ENCODE measurements at places on chromosomes 3 and 15.

GRCh38 chr3:11591391-11592282 lies 52.1 kb downstream of the VGLL4 start:
- DNase-seq: no peak

DNA sequence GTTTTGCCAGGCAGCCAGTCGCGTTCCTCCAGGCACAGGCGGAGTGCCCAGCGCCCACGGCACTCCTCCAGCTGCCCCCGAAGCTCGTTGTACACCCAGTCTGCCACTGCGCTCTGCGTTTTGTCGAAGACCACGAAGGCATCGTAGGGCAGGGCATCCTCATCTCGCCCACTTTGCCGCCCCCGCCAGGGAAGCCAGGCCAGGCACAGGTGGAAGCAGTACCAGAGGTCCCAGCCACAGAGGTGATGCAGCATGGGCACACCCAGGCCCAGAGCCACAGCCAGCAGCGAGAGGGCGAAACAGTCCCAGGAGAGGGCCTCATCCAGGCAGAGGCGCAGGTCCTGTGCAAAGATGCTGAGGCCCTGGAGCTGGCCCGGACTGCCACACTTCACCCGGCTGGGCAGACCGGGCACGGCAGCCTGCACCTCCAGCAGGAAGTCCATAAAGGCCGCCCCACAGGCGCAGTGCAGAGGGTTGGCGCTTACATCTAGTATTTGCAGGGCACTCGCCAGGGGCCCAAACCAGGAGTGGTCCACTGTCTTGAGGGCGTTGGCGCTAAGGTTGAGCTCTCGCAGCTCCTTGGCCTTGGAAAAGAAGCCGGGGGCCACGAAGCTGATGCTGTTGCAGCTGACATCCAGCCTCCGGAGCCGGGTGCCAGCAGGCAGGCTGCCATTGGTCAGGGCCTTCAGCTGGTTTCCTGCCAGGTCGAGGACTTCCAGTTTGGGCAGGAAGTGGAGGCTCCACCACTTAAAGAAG lies 3.7 kb downstream of the TLR9 start:
- peak; percentile 82 for DNase-seq

- DNase-seq: no peak
Observed at GRCh38 chr3:177367788-177368187, 170.5 kb upstream of the TBL1XR1 start.

- no peak for DNase-seq
Observed at GRCh38 chr15:97679106-97679688, 281.3 kb upstream of the ARRDC4 start.

- DNase-seq: no peak
Observed at GRCh38 chr15:69194025-69194827, 33.8 kb downstream of the GLCE start.

DNA sequence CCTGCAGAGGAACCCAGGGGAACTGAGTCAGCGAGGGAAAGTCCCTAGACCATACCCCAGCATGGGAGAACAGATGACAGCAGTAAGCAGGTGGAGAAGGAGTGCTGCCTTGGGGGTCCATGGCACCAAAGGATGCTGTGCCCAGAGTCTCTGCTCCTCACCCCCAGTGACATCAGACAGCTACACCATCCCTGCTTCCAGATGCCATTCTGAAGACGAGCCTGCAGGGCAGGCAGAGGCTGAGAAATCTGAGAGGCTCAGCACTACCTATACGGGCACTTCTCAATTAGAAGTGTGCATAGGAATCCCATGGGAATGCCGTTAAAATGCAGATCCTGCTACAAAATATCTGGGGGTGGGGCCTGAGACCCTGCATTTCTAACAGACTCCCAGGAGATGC lies 211.3 kb upstream of the NSMCE3 start:
- no peak for DNase-seq

DNA sequence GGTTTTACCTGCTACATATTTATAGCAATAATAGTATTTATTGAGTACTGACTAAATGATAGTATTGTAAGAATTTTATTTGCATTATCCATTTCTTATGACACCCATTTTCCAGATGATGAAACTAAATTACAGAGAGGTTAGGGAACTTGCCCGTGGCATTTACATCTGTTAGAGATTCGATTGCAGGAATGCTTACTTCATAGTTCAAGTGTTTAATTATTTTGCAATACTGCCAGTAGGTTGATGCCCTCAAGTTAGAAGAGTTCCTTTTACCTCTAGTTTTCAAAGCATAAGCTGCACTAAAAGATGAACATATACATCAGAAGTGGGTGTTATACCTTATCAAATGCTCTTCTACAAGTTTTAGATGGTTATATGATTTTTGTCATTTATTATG lies 362.8 kb upstream of the RGMA start:
- DNase-seq: no peak

- peak; percentile 45 for DNase-seq
Observed at GRCh38 chr3:113606539-113607218, 74.3 kb downstream of the SIDT1 start.

GRCh38 chr15:47294765-47295259 lies 422.5 kb upstream of the SEMA6D start:
- DNase-seq: no peak

GRCh38 chr3:67045711-67046465 lies 47.8 kb downstream of the KBTBD8 start:
- DNase-seq: no peak

- no peak for DNase-seq
Observed at GRCh38 chr3:192825216-192825615, 92.4 kb downstream of the MB21D2 start.

DNA sequence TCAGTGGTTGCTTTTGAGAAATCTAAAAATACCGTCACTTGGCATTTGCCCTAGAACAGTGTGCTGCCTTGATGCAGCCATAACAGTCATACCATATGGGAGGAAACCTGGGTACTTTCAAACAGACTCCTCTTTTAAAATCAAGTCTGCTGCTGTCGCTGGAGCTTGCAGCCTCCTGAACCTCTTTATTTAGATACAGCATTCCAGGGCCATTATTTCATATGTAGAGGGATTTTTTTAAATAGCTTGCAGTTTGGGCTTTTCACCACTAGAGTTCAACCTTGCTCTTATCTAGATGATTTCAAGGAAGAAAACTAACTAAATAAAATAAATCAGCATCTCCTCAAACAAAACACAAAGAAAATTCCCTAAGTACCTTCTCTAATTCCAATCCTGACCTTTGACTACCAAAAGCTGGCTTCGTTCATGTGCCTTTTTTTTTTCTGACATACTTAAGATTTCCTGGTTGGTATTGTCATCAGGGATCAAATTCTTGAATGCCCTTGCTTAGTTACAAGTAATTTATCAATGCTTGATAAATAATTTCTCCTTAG lies 111.6 kb downstream of the KBTBD8 start:
- no peak for DNase-seq

GRCh38 chr3:10330319-10330718 lies 9.4 kb upstream of the SEC13 start:
- DNase-seq: no peak

GRCh38 chr3:146975032-146975431 lies 369.9 kb upstream of the PLSCR5 start:
- DNase-seq: no peak

DNA sequence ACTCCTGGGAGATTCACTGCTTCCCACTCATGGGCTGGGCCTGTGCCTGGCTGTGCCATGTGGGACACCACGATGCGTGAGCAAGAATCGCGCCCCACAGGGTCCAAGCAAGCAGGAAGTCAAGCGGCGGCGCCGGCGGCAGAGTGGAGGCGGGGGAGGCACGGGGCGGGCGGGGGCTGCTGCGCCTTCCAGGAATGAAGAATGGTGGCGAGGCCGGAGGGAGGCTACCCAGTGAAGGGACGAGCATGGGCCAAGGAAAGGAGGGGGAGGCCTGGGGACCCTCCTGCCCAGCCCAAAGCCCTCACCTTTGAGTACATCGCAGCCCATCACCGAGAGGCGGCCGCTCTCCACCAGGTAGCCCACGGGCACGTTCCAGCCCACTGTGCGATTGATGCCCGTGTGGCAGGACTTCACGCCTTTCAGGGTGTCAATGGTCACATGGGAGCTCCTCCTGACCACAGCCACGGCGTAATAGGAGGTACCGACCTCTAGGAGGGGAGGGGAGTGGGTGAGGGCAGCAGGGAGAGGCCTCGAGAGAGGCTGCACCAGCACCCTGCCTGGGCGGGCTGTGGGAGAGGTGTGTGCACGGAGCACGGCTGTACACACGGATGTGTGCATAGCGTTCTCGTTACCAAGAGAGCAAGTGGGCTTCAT lies 5.5 kb downstream of the MELTF start:
- no peak for DNase-seq

DNA sequence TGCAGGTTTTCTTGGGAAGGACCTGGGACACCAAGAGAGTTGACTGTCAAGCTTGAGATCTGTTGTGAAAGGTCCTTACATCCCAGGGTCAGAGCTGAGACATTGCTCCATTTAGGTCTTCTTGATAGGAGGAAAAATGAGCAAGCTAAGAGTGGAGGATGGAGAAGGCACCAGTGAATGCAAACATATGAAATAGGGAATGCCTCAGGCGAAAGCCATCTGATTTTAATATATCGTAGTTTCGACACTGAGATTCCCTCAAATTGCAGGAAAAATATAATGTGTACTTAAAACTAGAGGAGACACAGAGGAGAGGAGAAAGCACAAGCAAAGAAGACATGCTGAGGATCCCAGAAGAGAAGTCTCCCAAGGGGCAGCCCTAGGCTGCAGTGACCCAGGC lies 85.5 kb downstream of the TM4SF4 start:
- no peak for DNase-seq

DNA sequence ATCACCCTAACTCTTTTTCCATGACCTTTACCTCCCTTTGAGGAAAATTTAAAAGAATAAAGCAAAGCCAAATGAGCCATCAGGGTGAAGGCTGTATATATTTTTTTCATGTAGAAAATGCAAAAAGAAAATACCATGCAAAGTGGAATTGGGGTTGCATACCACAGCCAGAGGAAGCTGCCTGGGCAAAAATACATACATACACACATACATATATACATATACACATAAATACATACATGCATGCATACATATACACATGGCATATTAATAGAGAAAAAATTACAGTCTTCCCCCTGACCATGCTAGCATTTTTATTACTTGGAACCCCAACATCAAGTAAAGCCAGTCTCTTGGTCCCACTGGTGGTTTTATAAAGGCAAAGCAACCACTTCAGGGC lies 63.7 kb upstream of the TMCO5A start:
- no peak for DNase-seq

DNA sequence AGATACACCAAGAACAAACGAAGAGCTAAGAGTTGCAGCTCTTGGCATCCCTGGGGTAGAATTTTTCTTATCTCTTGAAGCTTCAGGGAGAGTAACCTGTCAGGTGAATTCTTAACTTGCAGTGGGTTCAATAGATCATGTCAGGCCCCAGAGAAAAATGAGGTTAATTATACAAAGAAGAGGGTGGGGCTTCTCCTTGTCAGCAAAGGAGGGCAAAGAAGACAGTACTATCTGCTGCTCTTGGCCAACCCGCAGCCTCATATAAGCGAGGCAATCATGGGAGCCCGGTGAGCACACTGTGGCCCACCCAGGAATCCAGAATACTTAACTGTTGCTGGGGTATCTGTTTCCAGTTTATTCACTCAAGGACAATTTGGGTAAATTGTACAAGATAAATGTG lies 110.2 kb downstream of the SEMA5B start:
- DNase-seq: no peak

GRCh38 chr15:94582368-94582767 lies 351.0 kb downstream of the MCTP2 start:
- DNase-seq: no peak

Data from CD4-positive, alpha-beta T cell treated with Interleukin-6 for 4 hours (primary cell).